ENCODE measurements at places on chromosomes 6 and 20.
A peak's percentile ranks its signal among the peaks of the same experiment; 100 is the strongest.

- DNase-seq, result no peak
- no peak overlapping the region for H3K27ac ChIP-seq
Measured at GRCh38 chr20:17928211-17928611, 40.4 kb downstream of the SNX5 start.

- DNase-seq, result peak; percentile 46
- H3K27me3 ChIP-seq, result peaks cover 2% of the 10 kb centered on the region
- H3K4me3 ChIP-seq, result peak overlapping the region; percentile 56
- peaks cover 31% of the 10 kb centered on the region for H3K4me1 ChIP-seq
Measured at GRCh38 chr6:130575971-130576370, 210.2 kb downstream of the TMEM200A start.

- no peaks in the 10 kb centered on the region for H3K4me1 ChIP-seq
- H3K36me3 ChIP-seq, result no peaks in the 10 kb centered on the region
- no peak for DNase-seq
- no peak overlapping the region for H3K27ac ChIP-seq
- H3K27me3 ChIP-seq, result peaks cover 3% of the 10 kb centered on the region
- no peak overlapping the region for H3K4me3 ChIP-seq
Measured at GRCh38 chr6:106486236-106486635, 125.7 kb downstream of the CRYBG1 start.

GRCh38 chr6:26355366-26355765 lies 9.6 kb upstream of the BTN3A2 start:
- no peaks in the 10 kb centered on the region for H3K36me3 ChIP-seq
- DNase-seq, result no peak

DNA sequence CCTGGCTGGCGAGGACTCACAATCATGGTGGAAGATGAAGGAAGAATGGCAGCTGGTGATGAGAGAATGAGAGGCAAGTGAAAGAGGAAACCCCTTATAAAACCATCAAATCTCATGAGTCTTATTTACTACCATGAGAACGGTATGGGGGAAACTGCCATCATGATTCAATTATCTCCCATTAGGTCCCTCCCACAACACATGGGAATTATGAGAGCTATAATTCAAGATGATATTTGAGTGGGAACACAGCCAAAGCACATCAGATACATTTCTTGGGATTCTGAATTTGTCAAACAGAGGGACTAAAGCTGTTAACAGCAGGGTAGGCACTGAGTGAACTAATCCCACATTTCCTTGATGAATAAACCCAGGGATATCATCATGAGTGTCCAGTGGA lies 116.2 kb upstream of the PLCB4 start:
- H3K4me3 ChIP-seq, result no peak overlapping the region
- no peak overlapping the region for H3K27ac ChIP-seq
- DNase-seq, result no peak
- no peaks in the 10 kb centered on the region for H3K36me3 ChIP-seq
- no peaks in the 10 kb centered on the region for H3K4me1 ChIP-seq

- no peaks in the 10 kb centered on the region for H3K27me3 ChIP-seq
- H3K4me3 ChIP-seq, result no peak overlapping the region
- H3K4me1 ChIP-seq, result no peaks in the 10 kb centered on the region
- H3K27ac ChIP-seq, result no peak overlapping the region
- no peak for DNase-seq
Measured at GRCh38 chr20:8837396-8837795, 231.5 kb upstream of the PLCB4 start.

- peaks cover 5% of the 10 kb centered on the region for H3K36me3 ChIP-seq
- H3K27ac ChIP-seq, result no peak overlapping the region
- no peak overlapping the region for H3K4me3 ChIP-seq
- no peaks in the 10 kb centered on the region for H3K27me3 ChIP-seq
- DNase-seq, result no peak
Measured at GRCh38 chr6:137958811-137959565, 91.9 kb downstream of the TNFAIP3 start.

GRCh38 chr20:15188415-15188814 lies 851.0 kb upstream of the FLRT3 start:
- DNase-seq, result no peak
- no peak overlapping the region for H3K27ac ChIP-seq
- no peaks in the 10 kb centered on the region for H3K4me1 ChIP-seq

DNA sequence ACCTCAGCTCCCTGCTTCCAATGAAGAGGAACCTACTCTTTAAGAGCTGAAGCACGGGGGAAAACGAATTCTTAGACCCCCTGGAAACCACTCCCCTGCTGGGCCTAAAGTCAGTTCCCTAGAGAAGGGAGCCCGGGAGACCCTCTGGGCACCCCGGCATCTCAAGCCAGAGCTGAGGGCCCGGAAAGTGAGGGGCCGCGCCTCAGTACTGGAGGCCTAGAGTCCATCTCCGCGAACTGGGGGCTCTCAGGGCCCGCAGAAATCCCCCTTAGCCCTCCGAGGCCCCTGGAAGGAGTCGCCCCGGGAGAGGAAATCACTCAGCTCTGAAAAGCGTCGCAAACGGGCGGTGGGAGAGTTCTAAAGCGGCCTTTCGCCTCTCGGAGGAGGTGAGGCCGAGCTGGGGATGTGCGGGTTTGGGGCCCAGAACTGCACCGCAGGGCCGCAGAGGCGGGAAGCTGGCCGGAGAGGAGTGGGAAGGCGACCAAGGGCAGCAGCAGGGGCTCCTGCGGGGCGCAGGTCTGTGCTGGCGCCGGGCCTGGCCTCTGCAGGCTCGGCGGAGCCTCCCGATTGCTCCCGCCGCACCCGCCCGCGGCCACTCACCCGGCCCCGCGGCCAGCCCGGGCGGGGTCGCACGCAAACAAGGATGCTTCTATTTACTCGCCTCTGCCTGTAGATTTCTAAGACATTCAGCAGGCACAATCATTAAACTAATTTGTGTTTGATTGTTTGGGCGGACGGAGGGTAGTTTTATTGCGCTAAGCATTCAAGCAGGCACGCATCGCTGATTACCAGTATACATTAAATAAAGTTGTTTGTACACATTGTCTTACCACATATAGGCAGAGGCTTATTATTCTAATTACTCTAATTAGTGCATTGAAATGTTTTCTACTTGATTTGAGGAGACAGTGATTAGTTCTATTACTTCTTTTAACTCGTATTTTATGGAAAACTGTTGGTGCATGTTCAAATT lies 9.2 kb downstream of the POU3F2 start:
- no peak overlapping the region for H3K4me3 ChIP-seq
- peaks cover 15% of the 10 kb centered on the region for H3K4me1 ChIP-seq
- H3K36me3 ChIP-seq, result no peaks in the 10 kb centered on the region
- H3K27ac ChIP-seq, result no peak overlapping the region
- H3K27me3 ChIP-seq, result peaks cover 76% of the 10 kb centered on the region
- DNase-seq, result no peak

GRCh38 chr6:49151957-49152356 lies 311.1 kb downstream of the MMUT start:
- H3K36me3 ChIP-seq, result no peaks in the 10 kb centered on the region
- no peak for DNase-seq
- no peaks in the 10 kb centered on the region for H3K27me3 ChIP-seq
- no peaks in the 10 kb centered on the region for H3K4me1 ChIP-seq

Data from activated naive CD8-positive, alpha-beta T cell treated with anti-CD3 and anti-CD28 coated beads, Interleukin-2, amount 50 U/mL, for 24 hours (primary cell).